Activated CD4-positive, alpha-beta T cell treated with anti-CD3 and anti-CD28 coated beads, Interleukin-2, amount 50 U/mL, for 4 hours (primary cell): ENCODE measurements at places on chromosomes 4 and X.

GRCh38 chr4:604131-604530, 21.2 kb upstream of the PDE6B start:
- DNase-seq = no peak

- no peak for DNase-seq
These were observed 38.8 kb downstream of the FRG1 start for GRCh38 chr4:189979196-189980047.

GRCh38 chrX:12497832-12498591, 293.2 kb upstream of the PRPS2 start:
- DNase-seq = no peak

DNA sequence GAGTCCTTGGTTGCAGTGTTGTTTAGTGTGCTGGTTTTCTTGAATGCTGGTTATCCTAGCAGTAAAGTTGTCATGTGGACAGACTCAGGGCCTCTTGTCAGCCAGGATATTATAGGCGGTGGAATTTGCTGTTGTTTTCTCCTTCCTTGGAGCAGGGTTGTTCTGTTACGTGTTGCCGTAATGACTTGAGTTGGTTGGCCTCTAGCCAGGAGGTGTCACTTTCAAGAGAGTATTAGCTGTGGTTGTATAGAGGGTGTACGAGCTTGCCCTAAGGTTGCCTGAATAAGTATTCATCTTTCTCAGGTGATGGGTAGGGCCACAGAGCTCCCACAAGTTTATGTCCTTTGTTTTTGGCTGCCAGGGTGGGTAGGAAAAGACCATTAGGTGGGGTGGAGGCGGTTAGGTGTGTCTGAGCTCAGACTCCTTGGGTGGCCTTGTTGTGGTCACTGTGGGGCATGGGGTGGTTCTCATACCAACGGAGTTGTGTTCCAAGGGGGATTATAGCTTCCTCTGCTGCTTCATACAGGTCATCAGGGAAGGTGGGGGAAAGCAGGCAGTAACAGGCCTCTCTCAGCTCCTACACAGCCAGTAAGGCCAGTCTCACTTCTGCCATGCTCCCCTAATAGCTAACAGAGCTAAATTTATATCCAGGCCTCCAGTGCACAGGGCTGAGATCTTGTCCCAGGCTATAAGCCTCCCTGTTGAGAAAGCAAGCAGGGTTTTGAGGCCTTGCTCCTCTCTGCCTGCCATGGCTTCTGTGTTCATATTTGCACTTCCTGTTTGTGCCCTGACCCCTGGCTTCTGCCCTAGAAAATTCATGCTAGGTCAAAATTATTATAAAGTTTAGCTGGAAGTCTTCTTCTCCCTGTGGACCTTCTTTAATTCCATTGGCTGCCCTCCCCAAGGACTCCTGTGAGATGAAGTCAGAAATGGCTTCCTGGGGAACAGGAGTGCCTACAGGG, 594.7 kb downstream of the RAPGEF2 start:
- DNase-seq = no peak

- DNase-seq = no peak
These were observed 673.0 kb downstream of the TLL1 start for GRCh38 chr4:166546009-166546408.

DNA sequence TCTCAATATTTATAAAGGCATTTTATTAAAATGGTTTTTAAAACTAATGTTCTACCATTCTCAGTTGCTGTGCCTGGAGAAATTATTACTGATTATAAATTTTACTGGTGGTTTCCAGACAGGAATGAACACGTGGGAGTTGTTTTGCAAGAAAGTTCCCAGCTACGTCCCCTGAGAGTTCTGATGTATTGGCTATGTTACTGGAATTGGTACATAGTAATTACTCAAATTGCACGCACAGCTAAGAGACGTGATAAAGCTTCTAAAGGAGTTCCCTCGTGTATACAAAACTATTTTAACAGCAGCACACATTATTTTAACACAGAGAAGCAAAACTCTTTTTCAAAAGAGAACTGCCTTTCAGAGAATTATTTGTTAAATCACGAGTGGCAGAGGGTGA, 292.2 kb downstream of the NLGN4X start:
- DNase-seq = no peak

GRCh38 chr4:151238477-151238876, 38.5 kb upstream of the PRSS48 start:
- no peak for DNase-seq

- DNase-seq = no peak
These were observed at the start of gene FABP2 for GRCh38 chr4:119321921-119322687. TSS of gene FABP2 (minus strand) at chr4:119322138. CDS start at chr4:119322102, 36 bp downstream.

DNA sequence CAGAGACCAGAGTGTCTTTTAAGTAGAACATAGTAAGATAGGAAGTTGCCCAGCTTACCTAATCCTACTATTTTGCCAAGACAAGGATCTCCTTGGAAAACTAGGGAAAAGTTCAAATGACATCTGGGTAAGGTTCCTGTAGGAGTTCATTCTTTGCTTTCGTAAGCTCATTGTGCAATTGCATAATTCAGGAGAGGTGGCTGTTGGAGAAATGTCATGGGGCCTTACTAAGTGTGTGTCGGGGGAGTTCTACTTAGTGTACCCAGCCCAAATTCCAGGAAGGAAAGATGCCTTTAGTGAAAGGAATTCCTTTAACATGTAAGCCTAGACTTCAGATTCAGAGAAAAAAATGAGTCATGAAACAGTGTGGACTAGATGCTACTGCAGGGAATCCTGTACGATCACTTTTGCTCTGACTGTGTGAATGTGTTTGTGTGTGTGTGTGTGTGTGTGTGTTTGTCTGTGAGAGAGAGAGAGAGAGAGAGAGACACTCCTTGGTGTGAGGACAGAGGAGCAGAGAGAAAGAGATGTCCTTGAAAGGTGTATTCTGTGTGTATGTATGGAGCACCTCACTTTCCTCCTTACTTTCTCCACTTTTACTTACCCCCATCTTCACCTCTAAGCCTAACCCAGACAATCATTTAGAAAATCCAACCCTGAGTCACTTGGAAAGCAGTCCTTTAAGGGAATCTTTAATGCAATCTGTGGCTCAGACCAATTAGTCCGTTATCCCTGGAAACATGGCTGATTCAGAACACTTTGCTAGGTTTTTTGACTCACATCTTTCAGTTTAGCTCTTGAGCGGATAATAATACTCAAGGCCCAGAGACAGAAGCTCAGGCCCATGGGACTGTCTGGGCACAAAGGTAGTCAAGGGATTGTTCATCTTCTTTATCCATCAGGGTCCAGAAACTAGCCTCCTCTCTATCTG, 114.5 kb upstream of the ACSL4 start:
- no peak for DNase-seq

DNA sequence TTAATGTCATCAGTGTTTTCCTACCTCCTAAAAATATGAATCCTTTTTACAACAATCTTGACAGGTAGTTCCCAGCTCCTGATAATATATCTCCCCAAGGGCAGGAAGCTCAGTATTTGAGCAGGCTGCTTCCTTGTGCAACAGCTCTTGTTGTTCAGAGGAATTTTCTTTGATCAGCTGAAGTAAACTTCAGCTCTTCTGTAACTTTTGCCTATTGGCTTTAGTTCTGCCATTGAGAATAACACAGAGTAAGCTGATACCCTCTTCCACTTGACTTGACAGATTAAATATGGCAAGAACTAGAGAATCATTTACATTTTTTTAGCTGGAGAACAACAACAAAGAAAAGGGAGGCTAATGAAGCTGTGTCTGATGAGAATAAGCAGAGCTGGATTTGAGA, 75.2 kb downstream of the LUZP4 start:
- DNase-seq = no peak

GRCh38 chr4:25002681-25003080, 28.1 kb downstream of the LGI2 start:
- no peak for DNase-seq

DNA sequence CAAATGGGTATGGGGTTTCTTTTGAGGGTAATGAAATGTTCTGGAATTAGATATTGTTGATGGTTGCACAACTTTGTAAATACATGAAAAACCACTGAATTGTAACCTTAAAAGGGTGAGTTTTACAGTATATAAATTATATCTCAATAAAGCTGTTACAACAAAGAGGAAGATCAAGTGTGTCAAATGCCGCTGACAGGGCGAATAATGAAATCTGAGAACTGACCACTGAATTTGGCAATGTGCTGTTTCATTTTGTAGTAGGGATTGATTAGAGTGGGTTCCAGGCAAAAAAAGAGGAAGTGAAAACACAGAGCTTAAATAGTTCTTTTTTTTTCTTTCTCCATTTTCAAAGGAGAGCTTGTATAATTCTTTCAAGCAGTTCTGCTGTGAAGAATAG, 161.1 kb upstream of the NAP1L5 start:
- DNase-seq = no peak

- DNase-seq = no peak
These were observed 9.5 kb downstream of the BCOR start for GRCh38 chrX:40088299-40088625.

DNA sequence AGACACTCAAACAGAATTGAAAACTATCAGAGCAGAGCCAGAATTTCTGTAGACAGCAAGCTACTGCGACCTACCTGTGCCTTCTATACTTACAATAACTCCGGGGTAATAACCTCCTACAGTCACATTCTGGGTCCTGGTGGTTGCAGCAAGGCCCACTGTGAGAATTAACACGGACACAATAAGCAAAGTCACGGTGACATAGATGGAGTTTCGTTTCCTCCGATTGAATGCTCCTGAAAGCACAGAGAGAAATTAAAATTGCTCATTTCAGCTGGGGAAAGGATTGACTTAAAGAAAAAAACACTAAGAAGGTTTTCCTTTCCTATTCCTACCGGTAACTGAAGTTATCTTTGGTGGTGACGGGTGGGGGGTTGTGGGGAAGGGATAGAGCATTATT, 7.0 kb downstream of the TMEM255A start:
- no peak for DNase-seq

GRCh38 chrX:2388669-2389068, 112.1 kb downstream of the DHRSX start:
- no peak for DNase-seq

GRCh38 chr4:182738283-182739047, 178.7 kb downstream of the DCTD start:
- DNase-seq = no peak

GRCh38 chrX:13248867-13249486, 70.9 kb downstream of the ATXN3L start:
- DNase-seq = no peak

GRCh38 chrX:76183289-76184049, 10.6 kb downstream of the PBDC1 start:
- DNase-seq = no peak

DNA sequence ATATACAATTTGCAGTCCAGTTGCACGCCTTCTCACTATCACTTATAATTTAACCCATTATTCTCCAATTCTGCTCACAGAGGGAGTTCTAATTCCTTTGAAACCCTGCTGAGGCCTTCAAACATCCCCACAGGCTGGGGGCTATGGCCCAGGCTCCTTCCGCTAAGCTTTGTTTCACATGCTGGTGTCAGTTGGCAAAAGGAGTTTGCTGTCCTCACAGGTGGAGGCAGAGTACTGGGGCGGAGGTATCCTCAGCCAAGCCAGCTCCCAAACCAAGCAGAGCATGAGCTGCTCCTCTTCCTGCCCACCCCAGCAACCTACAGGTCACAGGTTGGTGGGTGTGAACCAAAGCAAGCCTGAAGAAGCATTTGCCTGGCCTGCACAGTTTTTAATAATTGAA, 21.5 kb downstream of the BTC start:
- no peak for DNase-seq

- no peak for DNase-seq
These were observed 64.7 kb downstream of the ANTXR2 start for GRCh38 chr4:80008351-80008750.

GRCh38 chrX:132270699-132271098, 51.5 kb upstream of the RAP2C start:
- DNase-seq = no peak

- DNase-seq = no peak
These were observed 222.5 kb downstream of the MGST2 start for GRCh38 chr4:139887962-139888735.

- DNase-seq = no peak
These were observed 174.9 kb downstream of the CHIC2 start for GRCh38 chr4:53889326-53890055.

GRCh38 chrX:80879916-80880315, 70.2 kb upstream of the BRWD3 start:
- no peak for DNase-seq

DNA sequence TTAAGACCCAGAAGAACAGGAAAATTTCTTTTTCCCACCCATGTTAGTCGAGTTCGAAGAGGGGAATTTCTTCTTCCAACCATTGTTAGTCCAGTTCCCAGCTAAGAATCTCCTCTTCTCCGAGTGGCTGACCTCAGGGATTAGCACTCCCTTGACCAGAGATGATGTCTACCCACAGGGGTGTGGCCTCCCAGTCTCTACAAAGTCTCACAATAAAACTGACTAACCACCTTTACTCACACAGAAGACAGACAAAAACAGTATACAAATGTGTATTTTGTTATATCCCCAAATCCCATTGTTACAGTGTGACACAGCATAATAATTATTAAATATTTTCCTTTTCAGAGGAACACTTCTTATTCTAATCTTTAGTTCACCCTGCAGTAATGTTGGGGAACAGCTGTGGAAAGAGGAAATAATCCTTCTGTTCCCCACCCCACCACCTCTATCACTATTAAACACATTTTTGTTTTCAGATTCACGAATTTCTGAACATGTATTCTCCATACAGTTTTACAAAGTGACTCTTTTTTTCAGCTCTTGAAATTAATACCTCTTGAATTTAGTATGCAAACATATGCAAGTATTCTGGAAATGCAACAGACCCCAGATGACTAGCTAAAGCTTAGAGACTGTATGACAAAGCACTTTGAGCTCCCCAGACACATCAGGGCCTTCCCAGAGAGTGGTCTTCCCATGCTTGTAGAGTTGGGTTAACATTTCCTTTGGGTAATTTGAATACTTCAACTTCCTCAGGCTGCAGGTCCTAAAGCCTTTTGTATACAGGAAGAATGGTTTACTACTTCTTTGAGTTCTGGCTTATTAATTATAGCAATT, 62.5 kb upstream of the NFKB1 start:
- no peak for DNase-seq

DNA sequence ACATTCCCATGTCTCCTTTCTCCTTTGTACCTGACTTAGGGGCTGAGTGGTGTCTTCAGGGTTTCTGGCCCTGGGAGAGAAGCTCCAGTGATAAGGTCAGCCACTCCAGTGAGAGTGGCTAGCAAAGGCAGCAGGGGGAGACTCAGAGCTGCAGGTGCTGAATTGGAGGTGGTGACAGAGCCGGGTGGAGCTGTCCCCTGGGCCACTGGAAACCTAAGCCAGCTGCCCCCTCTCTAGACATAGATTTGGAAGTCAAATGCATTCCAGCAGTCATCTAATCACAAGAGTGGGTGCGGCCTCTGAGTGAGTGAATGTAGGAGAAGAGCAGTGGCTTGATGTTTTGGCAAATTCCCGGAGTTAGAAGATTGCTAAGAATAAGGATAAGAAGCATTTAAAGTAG, 28.5 kb downstream of the TRIM2 start:
- no peak for DNase-seq

GRCh38 chr4:140995058-140995457, 138.2 kb downstream of the RNF150 start:
- DNase-seq = no peak
